Left colon (tissue), 2 donors: ENCODE measurements at places on chromosomes 7 and 10.

- no peak for DNase-seq
Measured at GRCh38 chr10:114388275-114388674, 16.0 kb downstream of the AFAP1L2 start.

GRCh38 chr10:89221919-89222318 lies 14.8 kb upstream of the CH25H start:
- DNase-seq: no peak

GRCh38 chr7:66847879-66848790 lies 72.9 kb upstream of the TMEM248 start:
- no peak for DNase-seq

DNA sequence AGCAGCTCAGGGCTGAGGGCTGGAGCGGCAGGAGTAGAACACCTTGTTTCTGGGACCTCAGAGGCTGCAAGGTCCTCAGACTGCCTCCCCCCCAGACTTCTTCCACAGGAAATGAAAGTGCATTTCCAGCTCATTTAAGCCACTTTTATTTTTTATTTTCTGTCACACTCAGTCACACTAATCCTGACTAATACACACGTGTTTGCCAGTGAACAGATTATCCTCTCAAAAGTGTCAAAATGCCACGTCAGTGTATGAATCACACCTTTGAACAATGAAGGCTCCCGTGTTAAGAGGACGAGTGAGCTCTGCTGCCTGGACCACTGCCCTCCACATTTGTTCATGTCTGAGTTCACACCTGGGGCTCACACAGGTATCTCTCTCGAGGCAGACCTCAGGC lies 488.5 kb downstream of the DNAJB6 start:
- no peak for DNase-seq

DNA sequence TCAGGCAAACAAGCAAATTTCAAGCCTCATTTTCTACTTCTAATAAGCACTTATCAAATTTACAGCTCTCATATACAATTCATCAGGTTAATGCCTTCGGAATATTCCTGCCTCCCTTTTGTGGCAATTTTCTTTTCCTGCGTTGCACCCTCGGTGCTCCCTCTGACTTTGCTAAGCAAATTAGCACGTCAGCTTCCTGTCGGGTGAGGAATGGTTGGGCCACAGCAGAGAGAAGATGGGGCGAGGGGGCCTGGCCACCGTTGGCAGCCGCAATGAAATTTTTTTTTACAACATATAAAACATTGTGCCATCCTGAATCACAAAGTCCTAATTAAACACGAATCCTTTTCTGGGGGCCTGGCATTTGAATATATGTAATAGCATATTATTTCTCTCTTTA lies 28.1 kb downstream of the ELFN1 start:
- DNase-seq: no peak

GRCh38 chr10:124279298-124279697 lies 139.4 kb downstream of the OAT start:
- DNase-seq: no peak

DNA sequence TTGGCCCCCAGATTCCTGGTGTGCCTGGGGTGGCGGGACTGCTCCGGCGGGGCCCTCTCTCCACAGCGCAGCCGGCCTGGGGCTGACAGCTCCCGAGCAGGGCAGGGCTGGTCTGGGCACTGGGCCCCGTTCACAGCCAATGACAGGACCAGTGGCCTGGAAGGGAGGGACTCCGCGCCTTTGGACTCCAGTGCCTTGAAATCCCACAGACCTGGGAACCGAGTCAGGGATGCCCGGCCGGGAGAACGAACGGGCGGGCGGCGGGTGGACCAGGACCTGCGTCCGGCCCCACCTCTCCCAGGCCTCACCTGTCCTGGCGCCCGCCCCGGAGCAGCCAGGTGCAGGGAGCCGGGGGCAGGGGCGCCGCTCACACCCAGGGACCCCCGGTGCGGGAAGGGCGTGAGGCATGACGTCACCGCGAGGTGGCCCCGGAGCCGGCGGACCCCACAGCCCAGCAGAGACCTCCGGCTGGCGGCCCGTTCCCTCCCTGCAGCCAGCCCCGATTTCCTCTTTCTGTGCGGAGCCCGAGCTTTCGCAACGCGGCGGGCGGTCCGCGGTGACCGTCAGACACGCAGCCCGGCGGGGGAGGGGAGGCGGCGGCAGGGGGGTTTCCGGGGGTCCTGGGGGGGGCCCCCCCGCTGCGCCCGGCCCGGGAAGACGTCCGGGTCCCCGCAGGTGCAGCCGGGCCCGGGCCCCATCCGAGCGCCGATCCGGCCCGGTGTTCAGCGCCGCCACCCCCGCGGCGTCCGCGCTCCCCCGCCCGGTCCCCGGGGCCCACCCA lies 743 bp downstream of the ADAP1 start:
- peak; percentile 87 for DNase-seq

DNA sequence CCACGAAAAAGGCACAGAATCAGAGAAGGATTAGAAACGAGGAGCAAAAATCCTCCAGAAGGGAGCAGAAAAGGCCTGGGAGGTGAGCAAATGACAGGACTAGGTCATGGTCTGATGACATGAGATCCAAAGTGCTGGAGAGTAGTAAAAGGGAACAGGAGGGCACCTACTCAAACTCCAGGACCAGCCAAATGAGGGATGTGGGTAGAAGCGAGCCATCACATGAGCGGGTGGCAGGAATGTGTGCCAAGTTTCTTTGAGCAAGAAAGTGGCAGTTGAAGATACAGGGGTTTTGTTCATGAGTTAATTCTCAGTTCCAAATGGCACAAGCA lies 112.6 kb downstream of the RNF32 start:
- DNase-seq: no peak
